ENCODE measurements at places on chromosomes 13 and 19.

DNA sequence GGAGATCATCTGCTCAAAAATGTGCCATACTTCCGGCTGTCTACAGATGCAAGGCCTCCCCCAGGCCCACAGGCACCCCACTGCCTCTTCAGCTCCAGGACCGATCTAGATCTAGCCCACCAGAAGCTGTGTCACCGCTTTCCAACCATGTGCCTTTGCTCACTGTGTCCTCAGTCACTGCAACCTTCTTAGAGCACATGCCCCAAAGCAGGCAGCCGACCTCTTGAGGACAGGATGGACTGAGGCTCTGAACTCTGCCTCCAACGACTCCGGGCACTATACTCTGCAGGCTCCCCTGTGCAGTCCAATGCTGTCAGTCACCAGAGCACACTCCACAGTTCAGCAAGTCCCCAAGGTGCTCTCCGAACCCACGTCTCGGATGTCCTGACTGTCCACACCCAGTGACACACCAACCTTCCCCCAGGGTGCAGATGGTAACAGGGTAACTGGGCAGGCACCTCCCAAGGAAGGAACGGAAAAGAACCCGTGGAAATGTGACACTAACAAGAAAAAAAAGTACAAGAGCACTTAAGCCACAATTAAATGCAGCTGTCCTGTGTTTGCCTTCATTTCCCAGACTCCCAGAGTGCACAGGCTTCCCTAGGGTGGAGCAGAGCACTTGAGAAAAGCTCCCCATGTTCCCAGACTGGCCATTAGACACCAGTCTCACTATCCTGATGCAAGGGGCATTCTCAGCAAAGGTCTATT, 4.8 kb downstream of the STK24 start:
- DNase-seq, result no peak

DNA sequence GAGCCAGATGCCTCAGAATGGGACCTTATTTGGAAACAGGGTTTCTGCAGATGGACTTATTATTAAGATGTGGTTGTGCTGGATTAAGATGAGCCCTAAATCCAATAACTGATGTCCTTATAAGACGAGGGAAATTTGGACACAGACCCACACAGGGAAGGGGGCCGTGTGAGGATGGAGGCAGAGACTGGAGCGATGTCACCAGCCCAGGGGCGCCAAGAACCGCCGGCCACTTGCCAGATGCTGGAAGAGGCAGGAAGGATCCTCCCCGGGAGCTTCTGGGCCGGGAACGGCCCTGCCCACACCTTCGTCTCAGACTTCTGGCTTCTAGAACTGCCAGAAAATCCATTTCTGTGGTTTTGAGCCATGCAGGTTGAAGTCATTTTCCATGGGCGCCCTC, 26.6 kb downstream of the GNG7 start:
- DNase-seq, result no peak

DNA sequence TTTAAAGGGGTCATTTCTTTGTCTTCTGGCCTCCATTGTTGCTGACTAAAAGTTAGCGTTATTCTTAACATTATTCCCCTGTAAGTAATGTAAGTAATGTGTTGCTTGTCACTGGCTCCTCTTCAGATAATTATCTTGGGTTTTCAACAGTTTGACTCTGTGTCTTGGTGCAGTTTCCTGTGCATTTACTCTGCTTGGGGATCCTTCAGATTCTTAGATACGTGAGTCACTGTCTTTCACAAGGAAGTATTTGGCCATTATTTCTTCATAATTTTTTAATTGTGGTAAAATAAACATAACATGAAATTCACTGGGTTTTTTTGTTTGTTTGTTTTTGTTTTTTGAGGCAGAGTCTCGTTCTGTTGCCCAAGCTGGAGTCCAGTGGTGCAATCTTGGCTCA, 13.5 kb upstream of the OR7D2 start:
- DNase-seq, result no peak

- DNase-seq, result no peak
These were observed 467 bp downstream of the LAMP1 start for GRCh38 chr13:113297370-113298042.

- no peak for DNase-seq
These were observed 14.7 kb downstream of the NHLRC3 start for GRCh38 chr13:39052944-39053343.

DNA sequence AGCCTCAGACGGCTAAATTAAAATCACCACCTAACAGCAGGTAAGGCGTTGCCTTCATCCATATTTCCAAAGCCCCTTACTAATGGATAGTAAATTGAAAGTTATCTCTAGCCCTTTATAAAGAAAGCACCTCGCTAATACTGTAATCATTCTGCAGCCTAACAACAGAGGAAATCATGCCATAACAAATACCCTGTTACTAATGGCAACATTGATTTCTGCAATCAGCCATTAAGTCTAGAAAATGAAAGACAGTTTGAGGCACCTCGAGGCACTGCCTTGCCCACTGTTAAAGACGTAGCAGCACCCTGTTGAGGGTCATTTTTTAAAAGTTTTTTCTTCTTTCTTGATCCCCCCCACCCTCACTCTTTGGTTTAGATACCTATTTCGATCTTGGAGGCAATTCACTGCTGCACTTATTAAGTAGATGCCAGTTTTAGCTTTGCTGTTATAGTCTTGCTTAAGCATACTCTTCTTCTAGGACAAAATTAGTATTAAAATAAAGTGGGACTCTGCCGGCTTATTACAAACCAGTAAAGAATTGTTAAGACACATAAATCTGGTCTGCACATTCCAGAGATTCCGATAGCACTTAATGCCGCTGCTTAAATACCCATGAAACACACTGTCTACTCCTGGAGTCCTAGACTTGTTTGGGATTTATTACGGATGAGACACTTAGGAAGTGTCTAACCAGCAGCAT, 74.8 kb downstream of the ZNF536 start:
- no peak for DNase-seq

GRCh38 chr19:30888937-30889336, 460.3 kb downstream of the TSHZ3 start:
- no peak for DNase-seq

GRCh38 chr13:47519626-47520025, 481.4 kb downstream of the SUCLA2 start:
- DNase-seq, result no peak

- no peak for DNase-seq
These were observed 7.3 kb upstream of the STRN4 start for GRCh38 chr19:46753420-46754155.

- DNase-seq, result no peak
These were observed at the start of gene ERVV-1 for GRCh38 chr19:53013621-53014020. Gene ERVV-1 (plus strand): TSS chr19:53013921. CDS start chr19:53014091, 170 bp downstream.

GRCh38 chr19:7260161-7260560, 34.1 kb downstream of the INSR start:
- DNase-seq, result no peak

- DNase-seq, result no peak
These were observed 396.9 kb downstream of the IRS2 start for GRCh38 chr13:109389456-109389855.

- no peak for DNase-seq
These were observed 172.7 kb downstream of the ENOX1 start for GRCh38 chr13:43614063-43614462.

DNA sequence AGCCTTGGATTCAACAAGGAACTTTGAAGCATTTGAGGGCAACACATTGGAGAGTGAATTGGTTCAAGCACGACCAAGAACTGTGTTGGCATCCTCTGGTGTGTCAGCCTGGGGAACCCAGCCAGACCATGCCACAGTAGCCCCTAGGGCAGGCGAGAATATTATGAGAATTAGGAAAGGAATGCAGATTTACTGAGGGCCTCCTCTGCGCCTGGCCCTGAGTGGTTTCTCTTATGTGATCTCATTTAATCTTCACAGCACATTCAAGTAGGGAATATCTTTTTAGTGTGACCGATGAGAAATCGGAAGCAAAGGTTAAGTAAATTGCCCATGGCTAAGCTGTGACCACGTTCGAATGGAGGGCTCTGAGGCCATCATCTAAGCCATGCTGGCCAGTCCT, 15.3 kb upstream of the ERICH6B start:
- DNase-seq, result no peak

- DNase-seq, result no peak
These were observed 14.8 kb upstream of the RCBTB2 start for GRCh38 chr13:48547663-48548092.

DNA sequence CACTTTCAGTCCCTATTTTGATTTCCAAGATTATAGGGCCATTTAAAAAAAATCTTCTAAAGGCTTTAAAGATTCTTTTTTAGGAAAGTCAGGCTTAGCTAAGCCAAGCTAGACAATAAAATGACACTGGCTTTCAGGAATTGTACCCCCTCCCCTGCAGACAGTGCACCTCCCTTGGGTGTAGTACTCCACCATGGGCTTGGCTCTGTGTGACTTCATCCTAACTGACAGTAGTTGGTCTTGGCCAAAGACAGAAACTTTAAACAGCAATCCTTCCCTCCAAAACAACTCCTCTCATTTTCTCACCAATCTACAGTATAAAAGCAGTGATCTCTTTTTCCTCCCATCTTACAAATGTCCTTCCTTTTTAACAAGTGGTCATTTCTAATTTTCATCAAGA, 283.0 kb downstream of the DNAJC15 start:
- no peak for DNase-seq

- no peak for DNase-seq
These were observed 15.2 kb upstream of the N4BP2L1 start for GRCh38 chr13:32443111-32443510.

DNA sequence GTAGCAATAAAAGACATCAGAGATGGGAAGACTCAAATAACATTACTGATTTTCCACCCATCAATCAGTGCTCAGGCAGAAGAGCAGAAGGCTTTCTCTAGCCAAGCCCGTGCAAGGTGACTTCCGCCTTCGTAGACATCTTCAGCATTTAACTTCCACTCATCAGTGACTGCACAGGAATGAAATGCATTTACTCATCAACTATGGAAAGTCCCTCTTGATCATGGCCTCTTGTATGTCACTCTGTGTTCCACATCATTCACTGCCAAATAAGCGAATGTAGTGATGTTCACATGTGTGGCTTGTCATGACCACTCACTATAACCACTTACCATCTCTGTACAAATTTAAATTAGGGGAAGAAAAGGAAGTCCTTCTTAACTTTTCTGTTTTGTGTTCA, 49.4 kb downstream of the SACS start:
- no peak for DNase-seq

DNA sequence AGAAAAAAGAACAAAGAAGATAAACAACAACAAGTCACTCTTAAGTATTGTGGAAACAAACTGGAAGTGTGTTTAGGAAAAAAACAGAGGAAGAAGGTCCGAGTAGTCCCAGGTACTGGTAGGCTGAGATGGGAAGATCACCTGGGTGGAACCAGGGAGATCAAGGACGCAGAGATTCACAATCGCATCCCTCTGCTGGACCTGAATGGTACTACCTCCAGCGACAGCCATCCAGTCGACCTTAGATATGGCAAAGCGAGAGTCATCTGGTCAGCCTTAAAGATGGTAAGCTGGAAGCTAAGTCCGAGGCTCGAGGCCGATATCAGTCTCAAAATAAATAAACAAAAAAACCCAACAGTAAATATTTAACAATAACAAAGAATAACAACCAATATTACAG, 44.9 kb upstream of the ZNF91 start:
- DNase-seq, result no peak

- DNase-seq, result no peak
These were observed 366.4 kb upstream of the SPRY2 start for GRCh38 chr13:80707000-80707983.

- DNase-seq, result no peak
These were observed 307.3 kb upstream of the TSHZ3 start for GRCh38 chr19:31656507-31656906.

DNA sequence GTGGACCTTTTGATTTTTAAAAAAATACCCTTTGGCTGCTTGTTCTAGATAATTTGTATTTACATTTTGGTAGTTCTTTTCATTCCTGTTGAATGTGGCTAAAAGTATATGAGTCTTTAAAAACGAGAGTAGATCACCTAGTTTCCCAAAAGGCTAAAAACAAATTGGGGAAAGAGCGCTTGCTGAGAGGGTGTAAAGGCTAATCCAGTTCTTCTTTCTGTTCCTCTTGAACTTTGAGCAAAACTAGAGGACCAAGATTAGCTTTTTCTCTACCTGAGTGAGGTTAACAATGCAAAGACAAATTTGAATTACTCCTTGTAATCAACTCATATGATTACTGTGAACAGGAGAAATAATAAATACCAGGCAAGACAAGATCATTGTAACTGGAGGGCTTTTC, 2513.2 kb downstream of the PCDH9 start:
- DNase-seq, result no peak

GRCh38 chr19:44666852-44667556, 4.3 kb upstream of the CEACAM19 start:
- no peak for DNase-seq

- DNase-seq, result no peak
These were observed 4.5 kb downstream of the BSG start for GRCh38 chr19:576768-577438.

DNA sequence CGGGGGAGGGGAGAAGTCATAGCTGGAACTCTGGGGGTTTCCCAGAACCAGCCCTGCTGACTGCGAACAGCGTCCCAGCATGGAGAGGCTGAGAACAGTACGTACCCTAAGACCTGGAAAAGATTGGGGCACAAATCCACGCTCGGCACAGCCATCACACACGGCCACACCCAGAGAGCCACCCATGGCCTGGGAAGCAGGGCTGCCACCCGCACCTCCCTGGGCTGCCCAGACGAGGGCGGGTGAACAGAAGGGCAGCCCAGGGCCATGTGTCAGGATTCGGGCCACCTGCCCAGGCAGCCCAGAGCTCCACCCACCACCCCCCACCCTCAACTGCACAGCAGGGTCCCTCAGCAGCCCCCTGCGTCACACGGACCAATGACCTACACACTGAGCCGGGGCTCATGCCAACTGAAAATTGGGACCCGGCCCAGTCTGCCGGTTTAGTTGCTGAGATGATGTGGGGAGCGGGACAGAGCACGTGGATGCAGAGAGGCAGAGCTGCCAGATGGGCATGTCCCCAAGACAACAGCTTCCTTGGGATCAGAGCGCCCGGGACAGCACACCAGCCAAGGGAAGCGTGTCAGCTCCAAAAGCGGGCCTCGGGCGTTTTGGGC, 8.5 kb downstream of the UBXN6 start:
- no peak for DNase-seq

- no peak for DNase-seq
These were observed 180.3 kb downstream of the SHISA2 start for GRCh38 chr13:25871389-25872125.

DNA sequence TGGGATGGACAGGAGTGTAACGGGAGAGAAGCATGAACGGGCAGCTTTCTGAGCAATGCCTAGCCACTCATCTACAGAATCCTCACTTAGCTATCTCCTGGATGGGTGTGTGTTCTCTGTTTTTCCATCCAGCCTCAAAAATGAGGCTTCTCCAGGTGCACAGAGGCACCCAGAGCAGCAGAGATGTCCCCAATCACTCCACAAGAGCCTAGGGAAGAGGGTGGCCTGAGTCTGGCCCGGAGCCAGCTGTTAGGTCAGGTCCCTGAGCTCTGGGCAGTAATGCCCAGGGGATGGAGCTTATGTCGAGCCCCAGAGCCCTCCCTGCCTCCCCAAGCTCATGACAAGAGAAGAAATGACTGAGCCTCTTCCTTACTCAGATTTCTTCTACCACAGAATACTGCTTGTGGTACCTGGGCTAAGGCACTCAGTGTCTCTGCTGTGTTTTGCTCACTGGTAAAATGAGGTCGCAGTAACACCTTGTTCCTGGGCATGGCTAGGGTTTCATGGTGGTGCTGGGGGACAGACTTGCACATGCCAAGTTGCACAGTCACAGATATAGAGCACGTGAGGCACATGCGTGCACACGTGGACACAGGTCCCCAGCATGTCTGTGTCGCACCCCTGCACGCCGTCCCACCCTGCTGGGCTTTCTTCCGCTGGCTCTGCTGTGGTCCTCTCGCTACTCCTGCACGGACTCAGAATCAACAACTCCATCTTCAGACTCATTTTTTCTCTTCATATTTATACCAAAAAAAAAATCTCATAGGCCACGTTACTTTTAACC, 86.6 kb upstream of the SOX1 start:
- no peak for DNase-seq

GRCh38 chr13:61898207-61898606, 482.6 kb upstream of the PCDH20 start:
- DNase-seq, result no peak
